ENCODE measurements at places on chromosomes 7 and 10. TPM values are rescaled to one million over a fixed set of nuclear protein-coding genes. Genes with fewer than 3 reads are reported as not detected.

Gene ZNF727
- total RNA-seq, result 1.8 TPM

Gene AOAH
- total RNA-seq, result not detected

Gene DNAJC12
- 2.7 TPM for total RNA-seq

Gene ASB4
- total RNA-seq, result not detected

Gene SRI
- 165 TPM for total RNA-seq

Gene CLDN15
- total RNA-seq, result 3.3 TPM

Gene DNAJC9
- total RNA-seq, result 24.6 TPM

Gene TCF7L2
- total RNA-seq, result 10.8 TPM

Gene ORAI2
- 23.9 TPM for total RNA-seq

Gene ATOH7
- under 0.01 TPM for total RNA-seq

Gene ZNF804B
- not detected for total RNA-seq

Gene CEP41
- total RNA-seq, result 6.6 TPM
